ENCODE measurements at places on chromosomes 6 and 20. TPM values are rescaled to one million over a fixed set of nuclear protein-coding genes. Genes with fewer than 3 reads are reported as not detected.

Gene C2
- 0.63 TPM for total RNA-seq

Gene C20orf141
- not detected for total RNA-seq

Gene HLA-DRA
- total RNA-seq = 0.33 TPM

Gene TPX2
- total RNA-seq = 119 TPM

Gene SLC32A1
- not detected for total RNA-seq

Gene GGTLC1
- total RNA-seq = not detected

Gene WFDC5
- not detected for total RNA-seq

Gene PPP1R11
- total RNA-seq = 26.1 TPM

Gene TAAR1
- total RNA-seq = not detected

Gene ARMH2
- total RNA-seq = not detected

Gene FAM209B
- 0.59 TPM for total RNA-seq

Gene MYT1
- total RNA-seq = 2.1 TPM

Gene OR2B6
- not detected for total RNA-seq

Gene RPL7L1
- total RNA-seq = 125 TPM

Gene MRPS18A
- 77.3 TPM for total RNA-seq

Gene CRNKL1
- total RNA-seq = 17.1 TPM

Gene ARMC2
- total RNA-seq = 1.3 TPM

Gene C6orf58
- total RNA-seq = not detected

Gene BMP7
- 43.9 TPM for total RNA-seq

Gene C20orf144
- total RNA-seq = 0.11 TPM

Gene MOG
- total RNA-seq = 2.0 TPM

Gene FAXC
- 4.7 TPM for total RNA-seq

Gene HMGCLL1
- 0.41 TPM for total RNA-seq

Gene RPS6KA2
- 12.7 TPM for total RNA-seq

Gene HRH3
- 1.9 TPM for total RNA-seq

Gene KCNK16
- total RNA-seq = not detected

Gene SASH1
- total RNA-seq = 11.2 TPM

Gene HTR1E
- not detected for total RNA-seq

Gene VIP
- total RNA-seq = not detected

Gene GRM1
- 0.14 TPM for total RNA-seq

Gene LY6G6D
- 2.8 TPM for total RNA-seq

Gene FAM83C
- not detected for total RNA-seq

Gene LAMA2
- total RNA-seq = 2.8 TPM

Gene GABRR1
- 0.10 TPM for total RNA-seq

Gene COL21A1
- 0.28 TPM for total RNA-seq

Gene MAFB
- total RNA-seq = 2.4 TPM

Gene NFS1
- total RNA-seq = 60.6 TPM

Gene SLCO4A1
- total RNA-seq = 18.4 TPM

Gene PKIB
- total RNA-seq = 62.9 TPM

Gene TOX2
- 1.6 TPM for total RNA-seq

Gene TFAP2C
- 38.4 TPM for total RNA-seq

Gene SLC22A7
- not detected for total RNA-seq

Gene OGFR
- total RNA-seq = 57.1 TPM

Gene RNF217
- 7.1 TPM for total RNA-seq

Gene FKBP1C
- 2.0 TPM for total RNA-seq

Gene CST2
- total RNA-seq = not detected

Gene APOM
- total RNA-seq = 3.3 TPM

Gene TINAG
- not detected for total RNA-seq

Gene GTSF1L
- total RNA-seq = not detected

Gene PRDM13
- 0.14 TPM for total RNA-seq

Gene PGK2
- not detected for total RNA-seq

Gene PAK5
- 0.22 TPM for total RNA-seq
